ENCODE measurements at places on chromosomes 5 and 9.

GRCh38 chr9:89452561-89452960, 45.4 kb downstream of the SEMA4D start:
- DNase-seq, result no peak

DNA sequence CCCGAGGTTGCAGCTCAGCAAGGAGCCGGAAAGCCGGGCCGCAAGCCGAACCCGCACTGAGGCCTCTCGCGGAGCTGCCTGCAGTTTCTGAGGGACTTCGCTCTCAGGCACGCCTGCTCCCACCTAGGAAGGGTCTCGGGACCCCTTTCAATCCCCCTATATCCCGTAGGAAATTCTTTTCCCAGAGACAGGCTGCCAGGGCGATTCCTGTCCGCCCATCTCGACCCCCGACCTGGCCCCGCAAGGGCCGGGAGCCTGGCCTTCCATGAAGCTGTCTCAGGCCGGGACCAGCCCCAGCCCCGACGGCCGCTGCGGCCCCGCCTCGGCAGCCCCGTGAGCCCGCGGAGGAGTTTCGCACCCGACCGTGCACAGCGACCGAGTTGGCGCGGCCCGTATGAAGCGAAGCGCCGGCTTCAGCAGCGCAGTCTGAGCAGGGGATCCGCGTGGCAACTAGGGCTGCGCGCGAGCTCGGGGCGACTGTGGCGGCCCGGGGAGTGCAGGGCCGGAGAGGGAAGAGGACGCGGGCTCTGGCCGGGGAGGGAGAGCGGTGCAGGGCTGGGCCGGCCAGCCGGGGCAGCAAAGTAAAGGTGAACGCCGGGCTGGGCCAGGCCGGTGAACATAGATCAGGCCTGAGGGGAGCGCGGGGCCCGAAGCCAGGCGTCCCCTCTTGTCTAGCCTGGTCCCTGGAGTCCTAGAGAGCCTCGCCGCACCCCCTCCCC, 977 bp upstream of the PRDM12 start:
- peak; percentile 69 for DNase-seq

DNA sequence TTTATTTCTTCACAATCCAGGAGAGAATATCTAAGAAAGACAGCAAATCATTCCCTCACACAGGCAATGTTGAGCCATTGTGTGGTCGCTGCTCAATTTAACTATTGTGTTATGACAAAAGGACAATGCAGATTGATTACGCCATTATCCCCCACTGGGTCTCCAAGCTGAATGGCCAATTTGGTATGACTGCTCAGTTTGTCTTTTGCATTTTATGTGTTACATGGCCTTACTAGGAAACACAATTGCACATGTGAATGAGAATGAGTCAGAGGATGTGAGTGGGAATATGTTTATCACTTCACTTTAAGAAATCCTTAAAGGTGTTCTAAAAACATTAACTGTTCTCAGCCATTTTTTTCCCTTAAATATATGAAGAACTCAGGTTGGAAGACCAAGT, 108.3 kb downstream of the FAM174A start:
- peak; percentile 72 for DNase-seq

GRCh38 chr9:119802621-119803020, 433.4 kb upstream of the BRINP1 start:
- peak; percentile 30 for DNase-seq

DNA sequence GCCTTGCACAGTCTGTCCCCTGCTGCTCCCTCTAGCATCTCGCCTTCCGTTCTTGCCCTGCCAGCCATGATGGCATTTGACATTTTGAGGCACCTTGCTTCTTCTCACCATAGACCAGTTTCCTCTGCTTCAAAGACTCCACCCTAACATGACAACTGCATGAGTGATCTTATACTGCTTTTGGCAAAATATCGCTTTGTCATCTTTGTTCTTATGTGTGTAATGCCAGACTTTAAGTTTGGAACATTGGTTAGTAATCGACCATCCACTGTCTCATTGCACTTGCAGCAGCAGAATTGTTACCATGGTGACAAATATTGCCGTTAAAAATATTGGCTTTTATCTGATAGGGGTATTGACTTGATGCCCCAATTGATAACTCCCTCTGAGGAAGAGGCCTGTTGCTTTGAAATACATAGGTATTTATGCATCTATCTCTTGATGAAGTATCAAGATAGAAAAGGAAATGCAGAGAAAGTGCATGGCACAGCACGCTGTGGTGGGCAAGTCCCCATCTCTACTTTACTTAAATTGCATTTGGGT, 6.8 kb downstream of the GARIN3 start:
- no peak for DNase-seq

DNA sequence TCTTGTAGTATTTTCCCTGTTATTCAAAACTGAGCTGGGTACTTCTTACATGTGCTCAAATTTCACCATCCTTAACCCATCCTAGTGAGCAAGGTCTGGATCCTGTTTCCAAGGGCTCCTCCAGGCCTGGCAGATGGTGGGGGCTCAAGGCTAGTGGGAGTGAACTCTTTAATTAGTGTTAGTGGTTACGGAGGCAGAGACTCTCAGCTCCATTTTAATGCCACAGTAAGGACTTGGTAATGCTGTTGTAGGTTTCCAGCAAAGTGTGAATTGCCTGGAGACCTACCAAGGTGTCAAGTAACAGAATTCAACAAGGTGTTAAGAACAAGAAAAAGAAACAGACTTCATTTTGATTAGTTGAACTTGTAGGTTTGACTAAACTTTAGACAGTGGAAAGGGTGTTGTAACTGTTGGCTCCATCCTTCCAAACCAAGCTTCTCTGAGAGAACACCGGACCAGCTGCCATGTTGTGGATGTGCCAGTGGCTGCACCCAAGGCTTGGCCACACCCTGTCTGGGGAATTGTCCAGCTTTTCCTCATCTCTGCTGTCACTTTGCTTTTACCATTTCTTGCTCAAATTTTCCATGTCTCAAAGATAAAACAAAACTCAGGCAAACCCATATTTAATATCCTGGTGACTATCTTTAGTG, 98.7 kb downstream of the ADCY2 start:
- DNase-seq, result no peak

GRCh38 chr5:79974886-79975285, 16.2 kb downstream of the MTX3 start:
- DNase-seq, result no peak

GRCh38 chr9:124225945-124226344, 31.8 kb upstream of the NEK6 start:
- no peak for DNase-seq

GRCh38 chr9:98972716-98973115, 29.0 kb downstream of the COL15A1 start:
- DNase-seq, result peak; percentile 15

GRCh38 chr5:116564756-116565490, 9.7 kb downstream of the SEMA6A start:
- peak; percentile 77 for DNase-seq

Measured in NCI-H69 (cell line).